Fibroblast of lung (primary cell): ENCODE measurements at places on chromosomes 4 and X.

DNA sequence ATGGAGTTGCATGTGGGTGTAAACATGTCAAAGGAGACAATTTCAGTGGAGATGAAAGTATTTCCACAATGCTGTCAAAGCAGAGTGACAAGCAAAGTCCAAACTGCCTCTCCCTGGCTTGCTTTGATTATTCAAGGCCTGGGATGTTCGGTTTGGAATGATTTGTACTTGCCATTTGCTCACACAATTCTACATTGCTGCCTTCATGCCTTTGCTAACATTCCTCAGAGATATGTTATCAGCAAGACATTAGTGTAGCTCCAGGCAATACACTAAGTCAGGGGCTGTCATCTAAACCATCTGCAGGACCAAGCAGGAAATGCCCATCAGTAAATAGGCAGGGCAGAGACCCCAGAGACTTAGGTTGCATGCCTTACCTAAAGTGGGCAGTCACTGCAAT lies 79.6 kb upstream of the C1QTNF7 start:
- no peak for DNase-seq

- DNase-seq = no peak
Observed at GRCh38 chrX:15143825-15144121, 126.1 kb downstream of the ASB9 start.

DNA sequence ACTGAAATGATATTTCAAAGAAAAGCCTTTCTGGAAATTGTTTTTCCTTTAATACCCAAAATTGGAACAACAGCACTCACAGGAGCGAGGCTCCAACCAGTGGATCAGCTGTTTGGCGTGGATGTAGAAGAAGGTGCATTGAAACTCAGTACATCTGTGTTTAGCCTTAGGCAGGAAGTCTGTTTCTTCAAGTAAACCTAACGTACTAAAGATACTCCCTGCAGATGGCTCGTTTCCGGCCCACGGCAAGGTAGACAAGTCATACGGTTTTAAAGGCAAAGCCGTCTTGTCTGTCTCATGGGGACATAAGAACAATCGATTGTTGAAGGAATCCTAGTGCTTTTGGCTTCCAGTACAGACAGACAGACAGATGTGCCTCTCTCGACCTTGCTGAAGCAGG lies 50.0 kb upstream of the CLCN4 start:
- no peak for DNase-seq

GRCh38 chr4:141599853-141600252 lies 36.5 kb upstream of the IL15 start:
- no peak for DNase-seq

GRCh38 chr4:86961116-86961515 lies 26.3 kb downstream of the AFF1 start:
- no peak for DNase-seq

GRCh38 chr4:85102606-85103005 lies 136.1 kb upstream of the WDFY3 start:
- DNase-seq = no peak

DNA sequence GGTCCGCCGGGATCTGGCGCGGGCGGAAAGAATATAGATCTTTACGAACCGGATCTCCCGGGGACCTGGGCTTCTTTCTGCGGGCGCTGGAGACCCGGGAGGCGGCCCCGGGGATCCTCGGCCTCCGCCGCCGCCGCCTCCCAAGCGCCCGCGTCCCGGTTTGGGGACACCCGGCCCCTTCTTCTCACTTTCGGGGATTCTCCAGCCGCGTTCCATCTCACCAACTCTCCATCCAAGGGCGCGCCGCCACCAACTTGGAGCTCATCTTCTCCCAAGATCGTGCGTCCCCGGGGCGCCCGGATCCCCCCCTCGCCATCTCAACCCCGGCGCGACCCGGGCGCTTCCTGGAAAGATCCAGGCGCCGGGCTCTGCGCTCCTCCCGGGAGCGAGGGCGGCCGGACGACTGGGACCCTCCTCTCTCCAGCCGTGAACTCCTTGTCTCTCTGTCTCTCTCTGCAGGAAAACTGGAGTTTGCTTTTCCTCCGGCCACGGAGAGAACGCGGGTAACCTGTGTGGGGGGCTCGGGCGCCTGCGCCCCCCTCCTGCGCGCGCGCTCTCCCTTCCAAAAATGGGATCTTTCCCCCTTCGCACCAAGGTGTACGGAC lies 482 bp upstream of the SHOX start:
- no peak for DNase-seq

DNA sequence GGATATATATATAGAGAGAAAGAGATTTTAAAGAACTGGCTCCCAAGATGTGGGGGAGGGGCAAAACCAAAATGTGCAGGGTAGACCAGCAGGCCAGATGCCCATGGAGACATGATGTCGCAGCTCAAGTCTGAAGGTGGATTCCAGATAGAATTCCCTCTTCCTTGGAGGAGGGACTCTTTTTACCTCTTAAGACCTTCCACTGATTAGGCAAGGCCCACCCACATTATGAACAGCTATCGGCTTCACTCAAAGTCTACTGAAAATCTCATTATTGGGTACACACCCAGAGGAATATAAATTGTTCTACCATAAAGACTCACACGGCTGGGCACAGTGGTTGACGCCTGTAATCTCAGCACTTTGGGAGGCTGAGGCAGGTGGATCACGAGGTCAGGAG lies 59.3 kb downstream of the DHRSX start:
- DNase-seq = no peak

DNA sequence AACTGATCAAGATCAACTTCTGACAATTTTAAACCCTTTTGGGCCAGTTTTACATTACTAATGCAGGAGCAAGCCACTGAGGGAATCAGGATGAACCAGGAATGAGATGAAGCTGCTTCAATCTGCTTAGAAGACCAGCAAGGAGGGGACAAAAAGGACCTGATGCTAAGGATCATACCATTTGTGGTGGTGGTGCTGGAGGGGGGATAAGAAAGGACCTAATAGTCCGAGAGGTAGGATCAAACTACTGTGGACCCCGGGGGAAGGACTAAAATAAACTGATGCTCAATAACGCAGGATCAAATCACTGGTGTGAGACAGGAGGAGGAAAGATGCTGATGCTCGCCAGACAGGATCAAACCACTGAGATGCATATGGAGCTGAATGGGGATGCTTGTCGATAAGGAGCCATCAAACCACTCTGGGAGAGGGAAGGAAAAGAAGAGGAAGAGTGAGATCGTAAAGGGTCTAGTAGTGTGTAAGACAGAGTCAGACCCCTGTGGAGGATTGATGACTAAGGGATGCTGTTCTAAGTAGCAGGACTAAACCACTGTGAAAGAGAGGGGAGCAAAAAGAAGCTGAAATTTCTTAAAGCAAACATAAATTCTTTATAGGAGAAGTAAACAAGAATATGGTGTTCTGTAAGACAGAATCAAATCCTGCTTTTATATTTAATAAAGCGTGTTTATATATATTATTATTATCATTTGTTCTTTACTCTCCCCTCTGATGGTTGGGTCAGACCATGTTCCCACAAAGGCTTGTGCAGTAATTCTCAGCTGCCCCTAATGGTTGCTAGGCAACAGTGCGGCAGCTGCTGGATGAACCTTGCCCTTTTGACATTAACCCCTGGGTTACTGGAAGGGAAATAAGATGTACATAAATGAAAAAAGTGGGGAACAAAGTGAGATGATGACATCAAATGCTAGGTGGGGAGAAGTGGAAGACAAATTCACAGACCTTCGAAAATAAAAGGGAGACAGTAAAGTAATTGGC lies 432.5 kb upstream of the FGF16 start:
- peak; percentile 1 for DNase-seq

- DNase-seq = no peak
Observed at GRCh38 chr4:111027526-111027925, 404.6 kb upstream of the PITX2 start.
